ENCODE measurements at places on chromosomes 16 and 17.

GRCh38 chr16:17397499-17397891 is 73.3 kb downstream of the XYLT1 start:
- DNase-seq: peak; percentile 59

GRCh38 chr17:10177913-10178505 is 20.4 kb downstream of the GAS7 start:
- peak; percentile 98 for DNase-seq

DNA sequence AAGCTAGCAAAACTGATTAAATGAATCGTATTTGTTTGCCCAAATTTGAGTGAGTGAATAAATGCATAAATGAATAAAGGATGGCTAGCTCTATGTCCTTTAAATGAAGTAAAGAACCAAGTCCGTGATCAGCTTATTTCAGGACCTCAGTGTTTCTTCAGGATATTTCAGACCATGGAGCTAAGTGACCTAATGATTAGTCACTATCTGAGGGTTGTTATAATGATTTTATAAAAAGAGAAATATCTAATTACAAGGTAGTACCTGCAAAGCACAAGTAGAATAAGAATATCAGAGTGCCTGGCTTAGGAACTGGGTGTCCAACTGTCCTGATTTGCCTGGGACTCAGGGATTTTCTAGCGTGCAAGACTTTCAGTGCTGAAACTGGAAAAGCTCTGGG is 12.5 kb downstream of the KCNJ2 start:
- DNase-seq: no peak

- no peak for DNase-seq
These were observed 6.7 kb downstream of the PRDM7 start for GRCh38 chr16:90070440-90070839.

- no peak for DNase-seq
These were observed 3.8 kb upstream of the WSCD1 start for GRCh38 chr17:6066183-6066948.

GRCh38 chr16:74726716-74727115 is 26.1 kb upstream of the MLKL start:
- no peak for DNase-seq

GRCh38 chr17:29225396-29225795 is 21.3 kb upstream of the CRYBA1 start:
- DNase-seq: no peak
